ENCODE measurements at places on chromosomes 3 and 15.

GRCh38 chr3:9715764-9716437 is 12.3 kb downstream of the CPNE9 start:
- no peaks in the 10 kb centered on the region for H3K27me3 ChIP-seq
- H3K4me3 ChIP-seq = no peak overlapping the region
- peak; percentile 71 for DNase-seq
- peaks cover 6% of the 10 kb centered on the region for H3K4me1 ChIP-seq
- H3K36me3 ChIP-seq = no peaks in the 10 kb centered on the region

GRCh38 chr3:141392897-141393734 is 24.8 kb downstream of the ZBTB38 start:
- H3K4me1 ChIP-seq = peaks cover 17% of the 10 kb centered on the region
- H3K4me3 ChIP-seq = no peak overlapping the region
- no peak overlapping the region for H3K27ac ChIP-seq
- no peaks in the 10 kb centered on the region for H3K36me3 ChIP-seq
- DNase-seq = no peak

DNA sequence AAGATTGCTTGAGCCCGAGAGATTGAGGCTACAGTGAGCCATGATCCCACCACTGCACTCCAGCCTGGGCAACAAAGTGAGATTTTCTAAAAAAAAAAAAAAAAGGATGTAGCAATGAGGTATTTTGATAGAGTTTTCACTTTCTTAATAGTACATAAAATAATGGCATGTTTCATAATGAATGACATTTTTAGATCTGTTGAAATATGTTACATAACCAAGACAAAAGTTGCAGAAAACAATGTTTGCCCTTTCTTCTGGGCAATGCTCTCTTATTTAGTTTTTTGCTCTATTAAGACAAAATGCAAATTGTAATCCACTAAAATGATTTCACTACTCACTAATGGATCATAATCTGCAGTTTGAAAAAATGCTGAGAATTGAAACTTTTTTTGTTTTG is 4.4 kb upstream of the MAPK6 start:
- H3K36me3 ChIP-seq = no peaks in the 10 kb centered on the region
- H3K27ac ChIP-seq = no peak overlapping the region
- no peak overlapping the region for H3K4me3 ChIP-seq
- no peaks in the 10 kb centered on the region for H3K27me3 ChIP-seq
- DNase-seq = no peak

DNA sequence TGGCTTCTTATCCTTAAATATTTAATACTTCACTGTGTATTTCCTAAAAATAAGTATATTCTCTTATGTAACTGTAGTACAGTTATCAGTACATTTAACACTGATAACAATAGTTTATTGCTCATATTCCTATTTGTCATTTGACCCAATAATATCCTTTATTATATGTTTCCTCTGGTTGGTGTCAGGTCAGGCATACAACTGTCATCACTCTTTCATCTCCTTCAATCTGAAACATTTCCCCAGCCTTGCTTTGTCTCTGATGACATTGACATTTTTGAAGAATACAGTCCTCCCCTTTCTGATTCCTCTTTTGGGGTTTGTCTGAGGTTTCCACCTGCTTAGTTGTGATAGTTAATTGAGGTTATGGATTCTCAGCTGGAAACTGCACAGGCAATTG is 27.8 kb downstream of the PLEKHO2 start:
- DNase-seq = no peak
- H3K27me3 ChIP-seq = no peaks in the 10 kb centered on the region

DNA sequence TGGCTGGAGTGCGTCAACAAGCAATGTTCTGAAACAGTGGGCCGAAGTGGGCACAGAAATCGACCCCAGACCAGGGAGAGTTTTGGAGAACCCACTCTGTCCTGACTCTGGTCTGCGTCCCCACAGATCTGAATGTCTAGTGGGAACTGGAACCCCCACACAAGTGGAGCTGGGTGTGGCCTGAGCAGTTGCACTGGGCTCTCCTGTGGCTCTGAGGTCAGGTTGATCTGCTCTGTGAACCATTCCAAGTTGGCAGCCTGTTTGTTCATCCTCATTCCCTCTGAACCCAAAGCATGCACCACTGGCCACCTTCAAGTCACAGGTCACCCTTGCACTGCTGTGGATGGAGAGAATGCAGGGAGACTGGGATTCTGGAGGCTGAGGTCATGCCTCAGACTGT is 60.5 kb downstream of the STARD5 start:
- H3K27ac ChIP-seq = no peak overlapping the region
- no peaks in the 10 kb centered on the region for H3K27me3 ChIP-seq
- H3K36me3 ChIP-seq = no peaks in the 10 kb centered on the region
- no peak for DNase-seq
- H3K4me3 ChIP-seq = no peak overlapping the region

DNA sequence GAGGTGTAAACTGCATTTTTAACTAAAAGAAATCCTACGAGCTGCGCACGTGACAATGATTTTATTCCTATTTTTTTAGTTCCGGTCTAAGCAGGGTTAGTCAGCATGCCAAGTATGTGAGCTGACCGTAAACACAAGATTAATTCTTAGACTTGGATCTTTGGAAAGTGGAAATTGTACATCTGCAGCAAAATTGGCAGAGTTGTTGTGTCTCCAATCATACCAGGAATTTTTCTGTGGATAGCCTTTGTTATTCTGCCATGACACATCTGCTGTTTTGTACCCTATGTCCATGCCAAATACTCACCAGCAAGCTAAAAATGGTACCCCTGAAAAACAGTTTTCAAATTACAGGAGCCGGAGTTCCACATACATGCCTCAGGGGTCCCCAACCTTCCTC is 562.5 kb downstream of the UNC13C start:
- H3K27ac ChIP-seq = no peak overlapping the region
- DNase-seq = no peak
- no peaks in the 10 kb centered on the region for H3K36me3 ChIP-seq

- no peak overlapping the region for H3K4me3 ChIP-seq
- peak; percentile 10 for DNase-seq
- peak overlapping the region; percentile 86 for H3K27ac ChIP-seq
- no peaks in the 10 kb centered on the region for H3K27me3 ChIP-seq
- no peaks in the 10 kb centered on the region for H3K36me3 ChIP-seq
Measured at GRCh38 chr3:190322604-190323245, 479 bp upstream of the CLDN1 start.

DNA sequence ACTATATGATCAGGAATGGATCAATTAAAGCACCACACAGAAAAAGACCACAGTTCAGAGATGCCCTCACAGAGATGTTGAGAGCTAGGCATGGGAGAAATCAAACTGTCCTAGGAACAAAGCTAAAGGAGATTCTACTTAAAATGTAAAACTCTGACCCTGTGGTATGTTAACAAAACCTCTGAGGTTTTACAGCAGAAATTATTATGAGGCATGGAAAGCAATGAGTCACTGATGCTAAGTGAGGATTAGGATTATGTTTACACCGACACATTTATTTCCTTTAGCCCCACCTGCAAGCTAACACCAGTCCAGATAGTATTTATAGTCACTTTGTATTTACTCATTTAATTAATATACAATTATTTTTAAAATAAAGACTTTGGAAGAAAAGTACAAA is 1242.2 kb downstream of the OTOL1 start:
- H3K36me3 ChIP-seq = no peaks in the 10 kb centered on the region
- no peaks in the 10 kb centered on the region for H3K4me1 ChIP-seq
- DNase-seq = no peak
- no peaks in the 10 kb centered on the region for H3K27me3 ChIP-seq
- H3K27ac ChIP-seq = no peak overlapping the region
- no peak overlapping the region for H3K4me3 ChIP-seq

GRCh38 chr3:101781166-101781565 is 2.2 kb downstream of the NXPE3 start:
- H3K36me3 ChIP-seq = peaks cover 3% of the 10 kb centered on the region
- no peak for DNase-seq
- H3K4me3 ChIP-seq = no peak overlapping the region
- H3K27ac ChIP-seq = no peak overlapping the region
- H3K27me3 ChIP-seq = no peaks in the 10 kb centered on the region

GRCh38 chr3:146160964-146161662 is at the start of gene PLOD2:
TSS of gene PLOD2 (minus strand) at chr3:146161184. CDS start at chr3:146160989, 195 bp downstream.
- peak within 1 kb of the TSS; percentile 63 for H3K4me3 ChIP-seq
- peak within 1 kb of the TSS; percentile 97 for H3K27ac ChIP-seq

DNA sequence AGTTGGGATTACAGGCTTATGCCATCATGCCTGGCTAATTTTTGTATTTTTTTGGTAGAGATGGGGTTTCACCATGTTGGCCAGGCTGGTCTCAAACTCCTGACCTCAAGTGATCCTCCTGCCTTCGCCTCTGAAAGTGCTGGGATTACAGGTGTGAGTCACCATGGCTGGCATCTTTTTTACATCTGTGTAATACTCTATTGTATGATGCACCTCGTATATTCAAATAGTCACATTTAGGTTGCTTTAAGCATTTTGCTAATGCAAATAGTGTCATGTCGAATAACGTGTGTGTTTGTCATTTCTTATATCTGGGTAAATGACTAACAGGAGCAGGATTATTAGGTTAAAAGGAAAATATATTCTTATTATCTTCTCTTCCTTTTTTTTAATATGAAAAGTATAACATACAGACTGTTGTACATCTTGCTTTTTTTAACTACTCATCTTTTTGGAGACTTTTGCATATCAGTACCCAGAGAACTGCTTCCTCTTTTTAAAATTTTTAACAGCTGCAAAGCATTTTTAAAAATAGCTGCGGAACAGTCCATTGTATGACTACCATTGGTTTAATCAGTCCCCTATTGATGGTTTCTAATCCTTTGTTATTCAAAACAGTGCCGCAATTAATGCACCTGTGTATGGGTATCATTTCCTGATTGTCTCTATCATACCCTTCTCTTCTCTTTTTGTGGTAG is 13.4 kb downstream of the SCAMP5 start:
- H3K27me3 ChIP-seq = no peaks in the 10 kb centered on the region
- H3K4me1 ChIP-seq = peaks cover 9% of the 10 kb centered on the region
- no peak overlapping the region for H3K27ac ChIP-seq
- H3K4me3 ChIP-seq = no peak overlapping the region
- DNase-seq = no peak
- no peaks in the 10 kb centered on the region for H3K36me3 ChIP-seq

DNA sequence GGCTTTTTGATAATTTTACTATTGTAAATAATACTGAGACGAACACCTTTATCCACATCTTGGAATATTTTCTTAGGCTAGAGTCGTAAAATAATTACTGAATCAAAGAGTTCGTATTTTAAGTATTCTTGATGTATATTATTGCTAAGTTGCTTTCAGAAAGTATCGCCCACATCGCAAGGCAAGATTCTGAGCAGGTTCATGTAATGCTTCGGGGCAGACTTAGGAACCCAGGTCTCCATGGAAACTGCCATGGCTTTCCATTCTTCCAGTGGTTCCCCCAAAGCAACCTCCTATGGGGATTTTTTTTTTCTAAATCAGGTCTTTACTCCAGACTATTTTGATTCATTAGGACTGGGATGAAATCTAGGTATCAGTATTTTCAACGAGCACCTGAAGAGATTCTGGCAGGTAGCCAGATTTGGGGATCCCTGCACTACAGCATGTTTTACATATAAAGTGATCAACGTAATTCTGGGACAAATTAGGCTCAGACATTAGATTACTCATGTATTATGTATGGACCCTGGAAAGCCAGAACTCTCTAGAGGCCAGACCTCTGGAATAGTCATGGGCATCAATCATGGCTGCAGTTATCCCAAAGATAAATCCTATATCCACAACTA is 86.5 kb downstream of the B3GNT5 start:
- no peak for DNase-seq
- H3K36me3 ChIP-seq = no peaks in the 10 kb centered on the region
- no peaks in the 10 kb centered on the region for H3K27me3 ChIP-seq
- no peak overlapping the region for H3K4me3 ChIP-seq

- no peaks in the 10 kb centered on the region for H3K4me1 ChIP-seq
- no peaks in the 10 kb centered on the region for H3K27me3 ChIP-seq
- H3K27ac ChIP-seq = no peak overlapping the region
- no peaks in the 10 kb centered on the region for H3K36me3 ChIP-seq
Measured at GRCh38 chr3:194023501-194024280, 112.3 kb upstream of the HES1 start.

- no peak overlapping the region for H3K27ac ChIP-seq
- H3K36me3 ChIP-seq = no peaks in the 10 kb centered on the region
- no peaks in the 10 kb centered on the region for H3K27me3 ChIP-seq
Measured at GRCh38 chr15:42508263-42508690, 12.8 kb downstream of the SNAP23 start.

DNA sequence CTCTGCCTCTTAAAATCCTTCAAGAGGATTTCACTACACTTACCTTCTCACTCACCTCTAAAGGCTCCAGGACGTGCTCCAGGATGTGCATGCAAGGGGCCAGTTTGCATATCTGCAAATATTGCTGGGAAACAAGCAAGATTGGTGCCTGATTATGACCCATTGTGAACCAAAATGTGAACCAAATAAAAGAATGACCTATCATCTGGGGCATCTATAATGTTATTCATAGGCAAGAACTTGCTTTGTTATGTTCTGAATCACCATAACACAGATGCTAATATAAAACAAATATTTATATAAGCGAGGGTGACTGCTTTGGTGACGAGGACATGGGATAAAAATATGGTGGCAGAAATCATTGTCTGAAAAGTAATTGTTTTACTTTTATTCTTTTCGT is 5.5 kb downstream of the IL12A start:
- peaks cover 15% of the 10 kb centered on the region for H3K4me1 ChIP-seq
- no peak overlapping the region for H3K27ac ChIP-seq
- no peak for DNase-seq
- no peaks in the 10 kb centered on the region for H3K27me3 ChIP-seq
- H3K4me3 ChIP-seq = no peak overlapping the region
- no peaks in the 10 kb centered on the region for H3K36me3 ChIP-seq
